ENCODE measurements at places on chromosomes 1 and 21.

DNA sequence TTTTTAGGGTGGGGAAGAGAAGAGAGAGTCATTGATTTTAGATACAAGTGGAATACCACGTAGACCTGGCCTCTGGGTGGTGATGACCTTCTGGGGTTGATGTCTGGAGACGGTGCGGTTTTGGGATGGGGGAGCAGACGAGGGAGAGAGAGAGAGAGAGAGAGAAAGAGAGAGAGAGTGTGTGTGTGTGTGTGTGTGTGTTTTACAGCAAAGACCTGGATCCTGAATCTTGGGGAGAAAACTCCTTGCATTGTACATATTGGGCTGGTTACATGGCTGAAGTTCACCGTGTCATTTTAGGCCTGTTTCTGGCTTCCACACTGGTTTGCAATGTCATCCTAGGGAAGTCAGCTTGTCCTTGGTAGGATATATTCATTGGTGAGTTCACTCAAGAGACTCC, 89.0 kb downstream of the GALNT2 start:
- DNase-seq = no peak

- DNase-seq = no peak
Observed at GRCh38 chr1:213657879-213658278, 329.9 kb upstream of the PROX1 start.

DNA sequence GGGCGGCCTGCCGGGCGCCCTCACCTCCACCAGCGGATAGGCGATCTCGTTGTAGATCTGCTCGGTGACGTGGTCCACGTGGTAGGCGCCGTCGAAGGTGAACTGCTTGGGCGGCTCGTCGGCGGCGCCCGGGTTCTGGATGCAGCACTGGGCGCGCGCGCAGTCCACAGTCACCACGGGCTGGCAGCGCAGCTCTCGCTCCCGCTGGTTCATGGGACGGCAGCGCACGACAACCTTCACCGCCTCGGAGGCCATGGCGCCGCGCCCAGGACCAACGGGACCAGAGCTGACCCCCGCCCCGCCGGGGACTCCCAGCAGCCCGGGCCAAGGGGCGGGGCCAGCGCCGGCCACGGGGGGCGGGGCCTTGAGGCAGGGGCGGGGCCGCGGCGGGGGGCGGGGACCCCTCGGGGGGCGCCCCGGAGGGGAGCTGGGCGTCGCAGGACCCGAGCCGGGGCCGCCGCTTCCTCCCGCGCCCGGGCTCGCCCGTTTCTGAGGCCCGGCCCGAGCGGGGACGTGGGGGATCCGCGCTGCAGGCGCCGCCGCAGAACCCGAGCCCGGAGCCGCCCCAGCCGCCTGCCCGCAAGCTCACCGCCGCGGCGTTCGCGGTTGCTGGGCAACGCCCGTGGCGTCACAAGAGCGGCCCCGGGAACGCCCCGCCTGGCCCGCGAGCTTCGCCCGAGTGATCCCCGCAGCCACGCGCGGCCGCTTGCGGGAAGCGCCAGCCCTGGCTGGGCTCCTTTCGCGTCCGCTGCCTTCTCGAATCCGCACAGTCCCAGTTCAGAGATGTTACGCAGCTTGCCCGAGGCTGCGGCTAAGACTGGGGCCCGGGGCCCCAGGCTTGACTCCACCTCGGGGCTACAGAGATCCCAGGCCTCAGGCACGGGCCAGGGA, at the start of gene KIF17:
Gene KIF17, minus strand, starts transcription at position 556 of the 891 bp plus-strand sequence. Its CDS starts 301 bp downstream, at position 255.
- DNase-seq = peak; percentile 46

- no peak for DNase-seq
Observed at GRCh38 chr1:228142155-228142691, 2.1 kb downstream of the GUK1 start.

DNA sequence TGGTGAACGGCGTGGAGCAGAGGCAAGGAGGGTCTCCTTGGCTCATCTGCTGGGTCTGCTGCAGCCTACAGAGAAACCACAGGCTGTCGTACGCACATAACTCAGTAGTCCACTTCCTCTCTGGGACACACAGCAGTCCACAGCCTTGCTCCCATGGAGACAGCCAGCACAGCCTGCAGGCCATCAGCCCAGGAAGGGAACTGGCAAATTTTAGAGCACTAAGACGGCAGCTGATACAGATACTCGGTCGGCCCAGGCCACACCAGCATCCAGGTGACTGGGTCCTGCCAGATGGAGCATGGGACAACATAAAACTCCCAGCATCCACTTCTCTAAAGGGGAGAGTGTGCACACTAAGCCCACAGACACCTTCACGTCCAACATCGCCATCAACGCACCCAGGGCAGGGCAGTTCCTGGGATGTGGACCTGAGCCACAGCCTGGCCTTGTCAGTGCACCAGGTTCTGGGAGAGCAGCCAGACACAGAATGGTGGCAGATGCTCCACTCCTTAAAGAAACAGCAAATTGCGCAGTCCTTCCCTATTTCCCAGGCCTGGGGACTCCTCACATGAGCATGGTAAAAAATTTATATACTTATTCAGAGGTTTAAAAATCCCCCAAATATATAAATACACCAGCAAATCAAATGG, 247.1 kb upstream of the RAB4A start:
- no peak for DNase-seq

GRCh38 chr1:12064073-12064969, 1.2 kb downstream of the TNFRSF8 start:
- DNase-seq = no peak

GRCh38 chr1:36580524-36580923, 97.8 kb upstream of the CSF3R start:
- no peak for DNase-seq

GRCh38 chr1:36383240-36383639, 2.5 kb downstream of the STK40 start:
- no peak for DNase-seq

DNA sequence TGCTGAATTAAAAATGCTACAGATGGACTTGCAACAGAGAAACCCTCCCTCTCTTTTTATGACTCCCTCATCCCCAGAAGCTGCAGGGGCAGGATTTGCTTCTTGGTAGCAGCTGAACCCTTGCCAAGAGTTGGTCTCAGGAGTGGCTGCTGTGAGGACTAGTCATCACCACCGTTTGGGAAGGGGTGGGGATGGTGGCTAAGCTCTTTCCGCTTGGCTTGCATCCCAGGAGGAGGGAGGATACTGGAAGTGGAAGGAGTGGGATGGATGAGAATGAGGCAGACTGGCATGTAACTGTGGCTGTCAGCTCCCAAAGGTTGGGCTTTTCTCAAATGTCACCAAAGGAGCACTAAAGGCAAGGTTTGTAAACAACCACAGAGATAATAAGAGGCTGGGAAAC, 50.8 kb upstream of the COL24A1 start:
- DNase-seq = no peak

GRCh38 chr1:63004868-63005267, 220.9 kb downstream of the ATG4C start:
- no peak for DNase-seq

DNA sequence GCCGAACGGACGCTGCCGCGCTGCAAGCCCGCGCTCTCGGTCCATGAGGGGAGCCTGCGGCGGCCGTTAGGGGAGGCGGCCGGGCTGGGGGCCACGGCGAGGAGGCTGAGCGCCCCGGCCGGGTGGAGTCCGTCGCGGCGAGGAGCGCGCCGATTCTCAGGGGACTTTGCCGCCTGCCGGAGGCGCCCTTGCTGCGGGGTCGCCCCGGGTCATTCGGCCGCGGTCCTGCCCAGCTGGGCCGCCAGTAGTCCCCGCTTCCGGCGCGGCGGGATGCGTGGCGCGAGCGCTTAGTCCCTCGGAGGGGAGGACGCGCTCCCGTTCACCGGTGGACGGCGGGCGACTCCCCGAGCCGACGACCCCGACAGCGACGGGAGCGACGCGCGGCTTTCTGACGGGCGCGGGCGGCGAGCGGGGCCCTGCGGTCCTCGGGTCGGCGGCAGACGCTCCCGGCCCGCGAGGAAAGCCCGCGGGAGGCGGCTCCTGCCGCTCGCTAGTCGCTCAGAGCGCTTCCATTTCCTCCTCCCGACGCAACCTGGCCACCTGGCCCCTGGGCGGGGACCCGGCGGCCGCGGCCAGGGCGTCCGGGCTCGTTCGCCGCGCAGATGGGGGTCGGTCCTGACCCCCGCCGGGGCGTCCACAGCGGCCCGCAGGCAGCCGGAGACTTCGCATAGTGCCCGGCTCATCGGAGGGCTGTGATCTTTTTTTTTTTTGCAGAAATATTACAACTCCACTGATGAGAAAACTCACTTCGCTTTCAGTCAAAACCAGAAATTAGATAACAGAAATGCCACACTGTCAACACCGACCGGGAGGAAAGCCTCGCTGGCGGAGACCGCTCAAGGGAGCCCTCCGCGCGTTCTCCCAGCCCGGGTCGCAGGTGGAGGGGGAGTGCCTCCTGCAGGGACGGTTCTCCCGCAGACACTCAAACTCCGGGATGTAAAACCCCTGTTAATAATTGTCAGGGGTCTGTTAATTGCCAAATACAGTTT, 641 bp upstream of the ZBTB21 start:
- no peak for DNase-seq

- DNase-seq = no peak
Observed at GRCh38 chr1:43440358-43440757, 13.4 kb downstream of the HYI start.

GRCh38 chr1:213951876-213952275, 35.9 kb upstream of the PROX1 start:
- DNase-seq = no peak
